ENCODE measurements at places on chromosomes 16 and 17. TPM values are rescaled to one million over a fixed set of nuclear protein-coding genes. Genes with fewer than 3 reads are reported as not detected.

Gene HAP1
- total RNA-seq, result 0.13 TPM

Gene GRAPL
- 56.0 TPM for total RNA-seq

Gene CIITA
- under 0.01 TPM for total RNA-seq

Gene RDM1
- total RNA-seq, result not detected

Gene CTRB1
- not detected for total RNA-seq

Gene MEIOB
- not detected for total RNA-seq

Gene DPEP3
- 0.13 TPM for total RNA-seq

Gene OR1F1
- total RNA-seq, result not detected

Gene CCL7
- 0.13 TPM for total RNA-seq

Gene PMP22
- 30.8 TPM for total RNA-seq

Gene TMEM235
- total RNA-seq, result under 0.01 TPM

Gene C1QTNF8
- total RNA-seq, result not detected

Gene NPIPB8
- total RNA-seq, result 0.26 TPM

Gene CDH11
- 1.5 TPM for total RNA-seq

Gene ARL5C
- not detected for total RNA-seq

Gene MRPL12
- 8.9 TPM for total RNA-seq

Gene NPIPB6
- total RNA-seq, result not detected

Gene CACNA1H
- total RNA-seq, result under 0.01 TPM

Gene C16orf95
- total RNA-seq, result 2.8 TPM

Gene RILP
- total RNA-seq, result 10.9 TPM

Gene UNC119
- total RNA-seq, result 18.0 TPM

Gene SAMD14
- total RNA-seq, result 2.8 TPM

Gene USP43
- total RNA-seq, result 0.13 TPM

Gene SLC22A31
- total RNA-seq, result not detected

Gene ABCA10
- total RNA-seq, result 0.76 TPM

Gene KRT222
- 0.13 TPM for total RNA-seq

Gene BMERB1
- 11.2 TPM for total RNA-seq

Gene MT1E
- 108 TPM for total RNA-seq

Gene SMPD3
- under 0.01 TPM for total RNA-seq

Gene KRTAP2-1
- total RNA-seq, result not detected

Gene SLFN14
- under 0.01 TPM for total RNA-seq

Gene NPIPA3
- 0.25 TPM for total RNA-seq

Gene C1QL1
- 0.13 TPM for total RNA-seq

Gene ZDHHC1
- 6.4 TPM for total RNA-seq

Gene VASN
- 0.39 TPM for total RNA-seq

Gene IL32
- 52.0 TPM for total RNA-seq

Gene SOX8
- total RNA-seq, result 0.26 TPM

Gene CXCL16
- 2.4 TPM for total RNA-seq

Gene GLP2R
- not detected for total RNA-seq

Gene SRRM2
- 48.4 TPM for total RNA-seq

Gene FBXW10
- total RNA-seq, result not detected

Gene JUP
- total RNA-seq, result 207 TPM

Gene SEZ6
- not detected for total RNA-seq

Gene RAP1GAP2
- 1.4 TPM for total RNA-seq

Gene CLEC3A
- total RNA-seq, result not detected

Gene PRRT2
- not detected for total RNA-seq

Gene RAMP2
- 25.9 TPM for total RNA-seq

Gene XAF1
- total RNA-seq, result 1.5 TPM

Gene ZNF598
- total RNA-seq, result 9.2 TPM
